Nasal cavity respiratory epithelium epithelial cell of viscerocranial mucosa (primary cell): ENCODE measurements at places on chromosomes 11 and 22. TPM values are rescaled to one million over a fixed set of nuclear protein-coding genes. Genes with fewer than 3 reads are reported as not detected.

TMEM132A gene
- total RNA-seq: 22.6 and 144 TPM in 2 replicates

FXYD6 gene
- not detected in 2 replicates for total RNA-seq

NCAM1 gene
- total RNA-seq: under 0.01 and 0.34 TPM in 2 replicates

OLFML1 gene
- not detected in 2 replicates for total RNA-seq

CCDC89 gene
- 0.14 TPM in 1 of 2 replicates, not detected in the other for total RNA-seq

OR5B12 gene
- total RNA-seq: not detected in 2 replicates

HOATZ gene
- total RNA-seq: not detected in 2 replicates

SLC22A6 gene
- total RNA-seq: not detected in 2 replicates

RASSF10 gene
- total RNA-seq: 2.1 and 3.3 TPM in 2 replicates

LARGE1 gene
- total RNA-seq: 2.1 and 10.6 TPM in 2 replicates

PPP1CA gene
- 116 and 139 TPM in 2 replicates for total RNA-seq

OR5A1 gene
- total RNA-seq: not detected in 2 replicates

BTG4 gene
- 0.34 and 0.43 TPM in 2 replicates for total RNA-seq

SLC22A9 gene
- total RNA-seq: not detected in 2 replicates

POTEH gene
- total RNA-seq: not detected in 2 replicates

CNTN5 gene
- under 0.01 TPM in 1 of 2 replicates, not detected in the other for total RNA-seq

MED17 gene
- 23.9 and 37.7 TPM in 2 replicates for total RNA-seq

INS gene
- total RNA-seq: not detected in 2 replicates

OTOG gene
- total RNA-seq: not detected in 2 replicates

CD3E gene
- total RNA-seq: 0.07 TPM in 1 of 2 replicates, not detected in the other

CTSW gene
- total RNA-seq: not detected in 2 replicates

TRIM49 gene
- total RNA-seq: not detected in 2 replicates

RBM4B gene
- 17.1 and 21.5 TPM in 2 replicates for total RNA-seq

MAPK11 gene
- 2.7 and 9.5 TPM in 2 replicates for total RNA-seq

VSIG10L2 gene
- total RNA-seq: under 0.01 and 0.14 TPM in 2 replicates

OR52N1 gene
- total RNA-seq: not detected in 2 replicates

SYT12 gene
- 0.34 and 10.2 TPM in 2 replicates for total RNA-seq

C22orf42 gene
- not detected in 2 replicates for total RNA-seq
